Iris pigment epithelial cell (primary cell): ENCODE measurements at places on chromosomes 2 and 18.

DNA sequence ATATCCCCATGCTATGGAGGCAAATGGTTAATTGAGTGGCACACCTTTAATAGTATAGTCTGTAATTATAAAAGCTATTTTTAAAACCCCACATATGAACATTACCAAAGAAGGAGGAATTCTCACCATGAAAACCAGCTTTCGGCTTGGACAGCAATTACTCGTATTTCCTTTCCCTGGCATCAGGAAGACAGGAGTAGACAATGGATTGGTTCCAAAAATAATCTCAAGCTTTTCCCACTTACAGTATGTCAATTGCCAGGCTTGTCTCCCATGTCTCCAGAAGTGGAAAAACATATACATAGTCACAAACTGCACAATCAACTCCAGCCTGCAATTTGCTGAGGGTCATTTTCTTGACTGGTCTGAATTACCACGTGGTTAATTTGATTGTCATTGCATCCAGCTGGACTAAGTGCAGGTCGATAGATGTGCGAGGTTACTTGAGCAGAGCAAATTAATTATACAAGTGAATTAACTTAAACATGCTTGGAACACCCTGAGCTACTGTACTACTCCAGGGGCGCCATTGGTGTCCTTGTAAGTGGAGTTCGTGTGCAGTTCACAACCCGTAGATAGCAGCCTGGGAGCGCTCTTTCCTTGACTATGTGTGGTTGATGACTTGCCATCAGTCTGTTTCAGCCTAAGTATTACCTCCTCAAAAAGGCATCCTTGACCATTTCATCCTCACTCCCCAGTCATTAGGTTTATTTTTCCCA, 124.3 kb upstream of the PELI1 start:
- DNase-seq: no peak

- peak; percentile 64 for DNase-seq
These were observed 21.4 kb upstream of the SPIRE1 start for GRCh38 chr18:12679183-12679786.

DNA sequence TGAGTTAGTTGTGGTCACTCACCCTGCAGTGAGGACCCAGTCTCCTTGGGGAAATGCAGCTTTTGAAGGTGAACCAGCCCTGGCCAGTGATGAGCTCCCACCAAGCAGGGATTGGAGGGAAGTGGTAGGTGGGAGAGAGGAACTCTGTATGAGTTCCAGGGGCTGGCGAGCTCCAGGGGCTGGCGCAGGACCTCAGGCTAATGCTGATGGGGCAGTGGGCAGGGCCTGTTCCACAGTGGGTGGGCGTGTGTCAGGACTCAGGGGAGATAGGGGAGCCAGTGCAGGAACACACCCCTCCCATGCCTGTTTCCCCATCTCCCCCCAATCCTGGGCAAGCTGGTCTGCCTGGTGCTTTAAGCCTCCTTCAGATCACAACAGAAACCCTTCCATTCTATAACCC, 208.4 kb downstream of the DYSF start:
- DNase-seq: no peak

DNA sequence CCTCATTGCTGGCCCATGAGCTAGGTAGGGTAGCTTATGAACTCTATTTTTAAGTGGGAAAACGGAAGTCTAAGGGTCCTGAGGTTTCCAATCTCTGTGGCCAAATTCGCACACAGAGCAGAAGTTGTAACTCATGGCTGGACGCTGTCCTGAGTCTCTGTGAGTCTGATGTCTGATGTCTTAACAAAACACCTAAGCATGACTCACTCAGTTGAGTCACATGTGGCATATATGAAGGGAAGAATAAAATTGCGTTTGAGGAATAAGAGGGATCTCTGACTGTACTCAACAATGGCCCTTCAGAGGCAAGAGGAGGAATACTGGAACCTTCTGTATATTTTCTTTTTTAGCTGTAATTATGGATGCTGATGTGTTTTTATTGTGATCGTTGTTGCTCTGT, 569.7 kb downstream of the RIT2 start:
- peak; percentile 65 for DNase-seq

DNA sequence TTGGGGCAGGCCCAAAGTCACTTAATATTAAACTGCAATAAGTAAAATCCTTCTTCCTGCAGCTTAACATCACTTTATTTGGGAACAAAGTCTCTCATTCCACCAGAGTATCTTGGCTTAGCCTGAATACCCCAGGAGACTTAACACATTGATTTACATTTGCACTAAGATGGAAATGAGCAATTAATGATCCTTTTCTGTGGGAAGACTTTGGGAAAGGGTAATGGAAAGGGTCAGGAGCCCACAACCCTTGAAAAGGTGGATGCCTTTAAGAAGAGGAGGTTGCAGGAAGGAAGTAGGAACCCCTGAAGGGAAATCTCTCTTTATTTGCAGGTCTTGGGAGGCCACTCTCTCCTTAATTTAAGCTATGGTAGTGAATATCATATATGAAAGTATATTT, 28.0 kb upstream of the BARD1 start:
- no peak for DNase-seq

- DNase-seq: no peak
These were observed 647.0 kb downstream of the TDRD15 start for GRCh38 chr2:21770787-21771186.

- DNase-seq: no peak
These were observed 819.6 kb downstream of the RNF144A start for GRCh38 chr2:7736646-7737305.

DNA sequence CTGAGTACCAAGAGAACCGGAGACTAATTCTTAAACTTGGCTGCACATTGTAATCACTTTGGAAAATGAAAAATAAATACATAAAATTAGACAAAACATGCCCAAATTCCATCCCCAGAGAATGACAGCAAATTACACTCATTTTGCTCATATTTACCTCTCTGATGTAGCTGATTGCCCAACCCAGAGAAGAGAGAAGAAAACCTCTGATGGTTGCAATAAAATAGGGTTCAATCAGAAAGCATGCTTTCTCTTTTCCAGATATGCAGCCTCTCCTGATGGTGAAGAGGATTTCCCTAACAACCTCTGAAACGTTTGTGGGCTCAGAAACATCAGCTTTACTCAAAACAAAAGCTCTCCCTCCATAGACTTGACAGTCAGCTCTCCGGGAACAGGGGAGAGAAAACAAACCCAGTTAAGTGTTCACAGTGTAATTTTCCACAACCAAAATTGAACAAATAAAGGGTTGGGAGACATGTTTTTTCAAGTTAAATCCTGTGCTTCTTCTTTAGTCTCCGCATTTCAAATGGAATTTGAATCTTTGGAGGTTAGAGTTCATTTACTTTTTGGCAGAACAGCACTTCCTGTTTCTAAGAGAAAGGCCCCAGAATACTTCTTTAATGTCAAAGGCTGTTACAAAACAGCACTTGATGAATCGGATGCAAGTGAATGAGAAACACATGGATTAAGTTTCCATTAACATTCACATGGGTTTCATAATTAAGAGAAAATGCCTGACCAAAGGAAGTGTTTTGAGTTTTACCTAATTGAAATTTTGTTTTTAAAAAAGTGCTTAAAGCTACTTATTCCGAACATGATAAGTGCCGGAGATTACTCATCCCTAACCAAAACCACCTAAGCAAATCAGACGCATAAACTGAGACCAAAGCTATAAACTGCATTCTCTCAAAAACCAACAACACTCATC, 570.1 kb upstream of the SYT4 start:
- DNase-seq: peak; percentile 76

DNA sequence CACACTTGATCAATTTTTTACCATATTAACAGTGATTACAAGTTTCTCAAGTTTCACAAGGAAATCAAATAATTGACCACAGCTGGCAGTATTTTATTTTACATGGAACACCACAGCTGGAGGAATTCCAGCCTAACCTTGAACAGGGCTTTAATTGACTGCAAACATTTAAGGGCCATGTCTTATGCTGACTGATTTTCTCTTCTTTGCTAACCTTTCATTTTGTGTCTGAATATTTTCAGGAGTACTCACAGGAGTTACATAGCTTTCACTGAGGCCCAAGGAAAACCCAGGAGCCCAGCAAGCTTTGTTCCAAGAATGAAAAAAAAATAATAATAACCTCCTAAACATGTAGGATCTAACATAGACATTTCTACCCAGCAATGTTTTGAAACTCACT, 49.6 kb downstream of the FRZB start:
- peak; percentile 15 for DNase-seq

- peak; percentile 23 for DNase-seq
These were observed 384.7 kb upstream of the ACVR2A start for GRCh38 chr2:147460155-147460554.

DNA sequence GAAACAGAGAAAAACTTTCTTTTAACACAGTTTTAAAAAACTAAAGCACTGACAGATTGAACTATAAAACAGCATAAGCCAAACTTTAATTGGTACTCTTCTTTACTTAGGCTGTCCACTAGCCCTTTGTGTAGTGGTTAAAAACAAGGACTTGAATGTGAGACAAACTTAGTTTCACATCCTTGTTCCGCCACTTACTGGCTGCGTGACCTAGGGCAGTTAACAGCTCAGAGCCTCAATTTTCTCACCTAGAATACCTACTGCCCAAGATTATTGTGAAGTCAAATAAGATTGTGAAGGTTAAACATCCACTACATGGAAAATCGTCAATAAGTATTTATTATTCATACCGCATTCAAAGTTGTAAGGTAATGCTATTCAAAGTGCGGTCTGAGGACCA, 2.0 kb downstream of the WDR35 start:
- DNase-seq: no peak

DNA sequence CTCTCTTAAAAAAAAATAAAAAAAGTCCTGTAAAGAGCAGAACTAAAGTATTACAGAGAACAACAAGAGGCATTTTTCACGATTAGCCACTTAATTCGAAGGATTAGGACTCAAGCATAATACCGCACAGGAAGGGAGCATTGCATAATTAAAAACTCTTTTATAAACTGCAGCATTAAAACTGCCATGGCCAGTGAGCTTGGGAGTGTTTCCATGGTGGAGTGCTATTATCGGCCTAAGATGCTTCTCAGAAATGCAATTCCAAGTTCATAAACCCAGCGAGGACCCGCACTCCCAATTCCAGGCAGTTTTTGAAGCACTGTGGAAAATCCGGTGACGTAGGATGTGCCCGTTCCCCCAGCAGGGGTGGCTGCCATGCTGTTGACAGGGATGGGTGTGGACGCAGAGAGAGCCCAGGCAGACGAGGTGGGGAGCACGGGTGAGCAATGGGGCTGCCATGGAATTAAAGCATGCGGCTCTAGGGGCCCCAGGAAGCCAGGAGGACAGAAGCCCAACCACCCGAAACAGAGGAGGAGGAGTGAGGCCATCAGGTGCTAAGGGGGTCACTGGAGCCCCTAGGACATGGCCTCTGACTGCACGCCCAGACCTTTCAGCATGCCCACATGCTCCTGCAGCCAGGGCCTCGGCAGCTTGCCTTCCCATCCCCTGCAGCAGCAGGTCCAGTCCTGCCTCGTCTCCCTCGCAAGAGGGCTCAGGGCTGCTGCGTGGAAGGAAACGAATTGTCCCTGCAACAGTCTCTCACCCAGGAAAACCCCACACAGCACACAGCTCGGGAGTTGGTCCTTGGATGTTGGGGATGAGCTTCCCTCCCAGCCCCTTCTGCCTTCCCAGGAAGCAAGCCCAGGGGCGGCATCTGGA, 233.4 kb downstream of the NDUFA10 start:
- no peak for DNase-seq

GRCh38 chr18:74796841-74797576, 199.3 kb downstream of the ZNF407 start:
- peak; percentile 74 for DNase-seq

- no peak for DNase-seq
These were observed 357.4 kb downstream of the GALR1 start for GRCh38 chr18:77607087-77607486.

GRCh38 chr2:143680885-143681405, 551.7 kb downstream of the ARHGAP15 start:
- DNase-seq: no peak

- DNase-seq: no peak
These were observed 35.9 kb downstream of the ARHGAP25 start for GRCh38 chr2:68770271-68771111.

GRCh38 chr2:197571627-197572271, 55.9 kb downstream of the MOB4 start:
- DNase-seq: peak; percentile 47

DNA sequence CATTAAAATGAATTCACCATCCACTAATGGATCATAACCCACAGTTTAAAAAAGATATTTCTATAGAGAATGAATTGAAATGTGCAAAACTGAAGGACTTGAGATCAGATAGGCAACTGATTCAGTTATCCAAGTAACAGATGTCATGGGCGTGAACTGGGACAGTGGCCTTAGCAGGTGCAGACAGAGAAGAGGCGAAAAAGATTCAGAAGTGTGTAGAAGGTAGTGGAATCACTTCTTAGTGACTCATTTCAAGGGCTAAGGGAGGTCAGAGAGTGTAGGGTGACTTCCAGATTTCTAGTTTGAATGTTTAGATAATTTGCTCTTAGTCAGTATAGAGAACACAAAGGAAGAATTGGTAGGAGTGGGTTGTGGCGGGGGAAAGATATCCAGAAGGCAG, 79.7 kb downstream of the EHBP1 start:
- peak; percentile 68 for DNase-seq

DNA sequence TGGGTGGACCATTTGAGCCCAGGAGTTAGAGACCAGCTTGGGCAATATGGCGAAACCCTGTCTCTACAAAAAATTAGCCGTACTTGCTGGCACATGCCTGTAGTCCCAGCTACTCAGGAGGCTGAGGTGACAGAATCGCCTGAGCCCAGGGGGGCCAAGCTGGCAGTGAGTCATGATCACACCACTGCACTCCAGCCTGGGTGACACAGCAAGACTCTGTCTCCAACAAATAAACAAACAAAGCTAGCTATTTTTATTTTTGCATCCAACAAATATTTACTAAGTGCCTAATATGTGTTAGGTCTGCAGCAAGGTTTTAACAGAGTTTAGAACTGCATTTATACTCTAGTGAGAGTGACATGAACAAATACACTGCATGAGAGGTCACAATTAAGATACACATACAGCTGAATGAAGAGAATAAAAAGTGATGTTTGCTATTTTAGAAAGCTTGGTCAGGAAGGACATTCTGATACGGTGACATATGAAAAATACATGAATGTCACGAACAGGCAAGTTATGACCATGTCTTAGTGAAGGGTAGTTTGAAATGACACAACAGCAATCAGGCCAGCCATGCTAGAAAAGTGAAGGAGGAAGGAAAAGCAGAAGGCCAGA, 83.2 kb upstream of the FRZB start:
- peak; percentile 47 for DNase-seq

GRCh38 chr2:8847400-8847799, 10.0 kb upstream of the KIDINS220 start:
- no peak for DNase-seq

- peak; percentile 36 for DNase-seq
These were observed 604 bp upstream of the STK11IP start for GRCh38 chr2:219596954-219597551.

DNA sequence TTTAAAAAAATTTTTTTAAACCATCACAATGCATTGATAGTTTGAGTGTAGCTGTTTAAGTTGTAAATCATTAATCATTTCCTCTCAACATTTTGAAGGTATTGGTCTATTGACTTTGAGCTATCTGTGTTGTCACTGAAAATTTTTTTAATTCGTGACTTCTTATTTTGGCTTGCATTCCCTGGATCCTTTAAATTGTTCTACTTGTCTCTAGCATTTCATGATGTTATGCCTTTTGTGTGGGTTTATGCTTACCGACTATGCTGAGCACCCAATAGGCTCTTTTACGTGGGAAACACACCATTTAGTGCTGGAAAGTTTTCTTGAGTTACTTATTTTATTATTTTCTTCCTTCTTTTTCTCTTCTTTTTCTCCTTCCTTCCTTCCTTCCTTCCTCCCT, 31.2 kb upstream of the NXPH2 start:
- no peak for DNase-seq
